HEK293T (cell line): ENCODE measurements at places on chromosomes 1 and 21.

GRCh38 chr1:61659061-61659460 lies 65.9 kb downstream of the TM2D1 start:
- no peak for DNase-seq

- no peak for DNase-seq
These were observed 25.3 kb upstream of the EFHD2 start for GRCh38 chr1:15384301-15384901.

DNA sequence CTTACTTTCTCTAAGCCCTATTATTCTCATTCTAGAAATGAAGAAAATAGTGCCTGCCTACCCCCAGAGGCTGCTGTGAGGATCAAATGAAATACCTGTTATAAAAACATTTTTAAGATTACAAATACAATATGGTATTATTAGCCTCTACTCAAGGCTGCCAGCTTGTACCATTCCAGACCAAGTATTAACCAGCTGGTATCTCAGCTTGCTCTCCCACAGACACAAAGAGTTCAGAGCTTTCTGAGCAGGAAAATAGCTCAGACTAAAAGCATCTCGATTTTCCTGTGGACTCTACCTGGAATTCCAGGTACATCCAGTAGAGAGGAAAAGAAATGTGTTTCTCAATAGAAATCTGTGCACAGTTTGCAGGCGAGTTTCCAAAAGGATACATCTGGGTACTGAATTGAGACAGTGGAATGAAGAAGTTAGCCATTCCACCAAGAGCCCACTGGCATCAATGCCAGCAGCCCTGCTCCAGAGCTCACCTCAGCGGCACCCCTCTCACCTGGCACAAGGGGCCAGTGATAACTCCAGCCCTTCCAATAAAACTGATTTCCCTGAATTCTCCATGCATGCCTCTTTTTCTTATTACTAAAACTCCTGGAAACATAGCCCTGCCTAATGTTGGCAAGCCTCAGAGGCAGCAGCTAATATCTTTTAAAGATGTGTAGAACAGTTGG lies 31.0 kb downstream of the TGFBR3 start:
- DNase-seq = no peak

GRCh38 chr1:48756683-48757316 lies 19.9 kb downstream of the BEND5 start:
- DNase-seq = no peak

DNA sequence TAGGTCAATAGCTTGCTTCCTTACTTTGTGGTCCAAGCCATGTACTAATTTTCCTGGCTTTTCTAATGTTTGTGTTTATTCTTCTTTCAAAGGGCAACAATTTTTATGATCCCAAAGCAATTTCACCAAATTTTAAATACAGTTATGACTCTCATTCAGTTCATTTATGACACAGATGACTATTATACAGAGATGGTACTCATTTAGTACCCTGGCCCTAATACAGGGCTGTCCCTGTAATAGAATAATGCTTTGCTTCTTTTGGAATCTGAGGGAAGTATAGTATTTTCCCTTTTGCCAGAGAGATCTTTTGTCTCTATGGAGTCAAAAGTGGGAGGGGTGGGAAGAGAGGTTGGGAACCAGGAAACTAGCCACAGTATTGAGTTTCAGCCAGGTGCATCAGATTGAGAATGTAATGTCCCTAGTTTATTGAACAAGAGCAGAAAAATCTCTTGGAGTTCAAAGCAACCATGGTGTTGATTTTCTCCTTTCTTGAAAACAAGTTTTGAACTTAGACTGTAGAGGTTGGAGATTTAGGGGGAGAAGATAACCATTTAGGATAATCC lies 20.4 kb downstream of the DENND2D start:
- DNase-seq = no peak

DNA sequence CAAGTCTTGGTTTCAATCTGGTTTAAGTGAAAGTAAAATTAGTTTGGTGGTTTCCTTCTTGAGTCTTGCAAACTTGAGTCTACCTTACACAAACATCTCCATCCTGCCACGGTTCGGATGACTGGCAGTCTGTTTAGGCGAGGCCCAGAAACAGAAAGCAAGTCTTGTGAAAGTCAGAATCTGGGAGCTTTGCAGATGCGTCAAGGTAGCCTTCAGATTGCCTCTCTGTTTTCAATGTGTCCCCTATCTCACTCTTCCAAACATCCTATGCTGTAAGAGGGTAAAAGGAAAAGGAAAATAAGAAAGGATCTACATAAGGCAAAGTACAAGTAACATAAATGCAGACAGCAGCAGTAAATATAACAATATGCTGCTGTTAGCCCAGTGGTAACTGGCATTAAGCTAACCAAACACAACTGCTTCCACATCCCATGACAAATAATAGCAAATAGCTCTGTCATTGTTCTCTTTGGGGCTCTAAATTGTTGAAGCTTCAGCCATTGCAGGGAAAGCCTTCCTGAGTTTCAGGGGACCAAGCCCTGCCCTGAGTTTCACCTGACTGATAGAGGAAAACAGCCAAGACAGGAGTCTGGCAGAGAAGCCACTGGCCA lies 26.2 kb upstream of the C1orf105 start:
- DNase-seq = no peak

DNA sequence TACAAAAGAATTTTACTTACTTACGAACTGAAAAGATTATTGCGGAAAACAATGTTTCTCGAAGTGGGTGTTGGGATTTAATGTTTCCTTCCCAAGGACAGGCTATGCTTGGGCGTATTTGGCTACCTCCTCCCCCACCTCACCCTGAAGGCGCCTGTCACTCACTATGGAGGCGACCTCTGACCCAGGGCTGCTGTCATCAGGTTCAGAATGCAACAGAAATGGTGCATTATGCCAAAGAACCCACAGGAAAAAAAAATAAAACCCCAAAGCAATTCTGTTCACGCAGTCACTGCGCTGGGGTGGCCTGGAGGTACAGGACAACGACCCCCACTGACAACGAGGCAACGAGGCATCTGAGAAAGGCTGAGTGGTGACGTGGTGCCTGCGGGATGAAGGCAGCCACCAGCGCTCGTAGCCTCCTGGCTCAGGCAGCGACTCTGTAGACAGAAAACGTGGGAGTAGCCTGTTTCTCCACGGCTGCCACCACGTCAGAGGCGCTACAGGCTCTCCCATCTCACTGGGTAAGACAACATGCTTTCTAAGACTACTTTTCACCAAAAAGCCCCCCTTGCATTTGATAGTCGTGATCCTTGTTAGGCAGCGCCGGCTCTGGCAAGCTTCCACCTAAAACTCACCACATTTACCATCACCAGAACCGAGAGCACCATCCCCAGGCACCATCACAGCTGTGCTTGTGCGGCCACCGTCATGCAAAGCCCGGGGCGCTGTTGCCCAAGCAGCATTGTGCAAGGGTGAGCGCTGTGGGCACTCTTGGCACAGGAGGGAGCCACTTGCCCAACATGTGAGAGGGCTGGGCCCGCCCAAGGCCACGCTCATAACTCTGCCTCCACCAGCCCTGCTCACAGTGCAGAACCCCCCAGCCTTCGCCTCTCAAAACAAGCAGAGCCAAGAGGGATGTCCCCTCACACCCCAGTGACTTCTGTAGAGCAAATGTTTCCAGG lies 14.3 kb downstream of the NADK start:
- DNase-seq = no peak
